Activated naive CD4-positive, alpha-beta T cell treated with anti-CD3 and anti-CD28 coated beads, Interleukin-2, amount 50 U/mL, for 16 hours (primary cell): ENCODE measurements at places on chromosomes 13 and 19.

DNA sequence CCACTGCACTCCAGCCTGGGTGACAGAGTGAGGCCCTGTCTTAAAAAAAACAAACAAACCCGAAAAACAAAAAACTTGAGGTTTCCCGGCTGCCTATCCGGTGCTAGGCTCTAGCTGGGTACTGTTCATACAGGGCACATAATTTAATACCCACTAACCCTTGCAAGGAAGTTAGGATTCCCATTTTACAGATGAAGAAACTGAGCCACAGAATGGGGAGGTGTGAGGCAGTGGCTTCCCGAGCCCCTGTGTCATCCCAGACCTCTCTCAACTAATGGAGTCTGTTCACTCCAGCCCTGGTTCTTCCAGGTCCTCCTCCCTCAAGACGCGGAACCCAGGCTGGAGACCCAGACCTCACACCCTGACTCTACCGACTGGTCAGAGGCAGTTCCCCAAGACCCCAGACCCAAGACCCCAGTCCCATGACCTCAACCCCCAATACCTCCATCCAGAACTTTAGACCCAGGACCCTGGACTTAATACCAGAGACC, 576 bp downstream of the APBA3 start:
- DNase-seq = no peak

DNA sequence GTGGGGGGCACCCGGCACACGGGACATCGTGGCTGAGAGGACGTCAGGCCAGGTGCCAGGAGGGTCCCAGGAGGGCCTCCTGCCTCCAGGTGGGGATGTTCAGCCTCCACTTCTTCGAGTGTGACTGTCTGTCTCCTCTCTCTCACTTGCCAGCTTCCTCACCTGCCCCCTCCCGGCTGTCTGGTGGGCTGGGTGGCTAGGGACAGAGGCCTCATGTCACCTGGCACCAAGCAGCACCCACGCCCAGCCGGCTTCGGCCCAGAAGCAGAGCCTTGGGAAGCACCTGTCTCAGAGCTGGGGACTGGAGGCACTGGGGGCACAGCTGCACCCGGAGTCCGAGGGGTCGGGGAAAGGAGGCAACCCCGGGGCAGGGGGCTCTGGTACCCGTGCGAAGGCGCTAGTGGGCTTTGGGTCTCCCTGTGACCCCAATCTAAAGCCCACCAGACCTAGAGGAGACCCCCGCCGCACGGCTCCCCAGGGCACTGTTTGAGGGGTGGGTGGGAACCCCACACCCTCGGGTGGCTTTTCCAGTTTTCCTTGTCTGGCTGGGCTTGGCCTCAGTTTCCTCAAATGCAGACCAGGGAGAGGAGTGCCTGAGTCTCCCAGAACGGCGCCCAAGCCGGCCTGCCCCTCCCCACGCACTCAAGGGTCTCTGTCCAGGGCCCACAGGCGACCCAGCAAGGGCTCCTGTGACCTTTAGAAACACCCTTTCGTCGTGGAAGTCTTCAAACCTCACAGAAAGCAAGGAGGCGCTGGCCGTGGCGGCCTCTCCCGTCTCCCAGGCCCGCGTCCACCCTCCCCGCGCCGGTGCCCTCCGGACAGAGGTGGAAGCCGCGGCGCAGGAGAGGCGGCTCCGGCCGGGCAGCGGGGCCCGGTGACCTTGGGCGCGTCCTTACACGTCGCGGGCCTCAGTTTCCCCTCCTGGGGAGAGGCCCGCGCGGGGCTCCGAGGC, 664 bp upstream of the HCN2 start:
- DNase-seq = no peak

- no peak for DNase-seq
Observed at GRCh38 chr13:32001154-32001768, 30.3 kb upstream of the FRY start.

DNA sequence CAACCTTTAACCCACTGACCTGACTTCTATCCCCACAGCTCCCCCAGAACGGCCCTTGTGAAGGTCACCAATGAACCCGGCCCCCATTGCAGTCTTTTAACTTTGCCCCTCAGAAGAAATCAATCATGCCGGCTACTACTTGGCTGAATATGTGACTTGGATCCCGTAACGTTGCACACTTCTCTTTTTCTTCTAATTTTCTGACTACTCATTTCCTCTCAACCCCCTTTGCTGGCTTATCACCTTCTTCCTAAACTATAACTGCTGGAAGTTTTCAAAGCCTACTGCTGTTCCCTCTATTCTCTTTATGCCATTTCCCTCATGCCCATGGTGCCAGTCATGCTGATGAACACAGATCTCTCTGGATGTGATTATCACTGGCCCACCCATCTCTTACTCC, 367.6 kb downstream of the DNAJC15 start:
- DNase-seq = no peak

GRCh38 chr19:13267889-13268288, 117.7 kb downstream of the IER2 start:
- no peak for DNase-seq
